H1 (cell line): ENCODE measurements at places on chromosomes 16 and 17. TPM values are rescaled to one million over a fixed set of nuclear protein-coding genes. Genes with fewer than 3 reads are reported as not detected.

DNA sequence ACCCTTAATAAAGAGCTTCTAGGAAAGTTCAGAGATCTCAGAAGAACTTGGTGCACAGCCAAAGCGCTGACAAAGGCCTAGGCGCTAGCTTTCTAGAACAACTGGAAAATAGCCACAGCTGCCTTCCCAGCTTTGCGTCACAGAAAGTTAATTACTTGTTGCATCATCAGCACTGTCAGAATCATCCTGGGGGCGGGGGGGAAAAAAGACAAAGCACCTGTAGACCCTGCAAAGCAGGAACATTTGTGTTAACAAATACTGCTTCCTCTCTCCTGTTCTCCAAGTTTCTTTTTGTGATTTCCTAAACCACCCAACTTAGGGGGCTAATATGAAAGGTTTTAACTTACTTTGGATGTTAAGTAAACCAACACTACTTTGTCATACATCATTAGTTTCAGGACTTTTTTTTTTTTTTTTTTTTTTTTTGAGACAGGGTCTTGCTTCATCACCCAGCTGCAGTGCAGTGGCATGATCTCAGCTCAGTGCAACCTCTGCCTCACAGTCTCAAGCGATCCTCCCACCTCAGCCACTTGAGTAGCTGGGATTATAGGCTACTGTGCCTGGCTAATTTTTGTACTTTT, 4.8 kb upstream of the AARSD1 start:
- DNase-seq: no peak

GRCh38 chr17:80929449-80929848, 62.2 kb upstream of the CHMP6 start:
- DNase-seq: no peak

DNA sequence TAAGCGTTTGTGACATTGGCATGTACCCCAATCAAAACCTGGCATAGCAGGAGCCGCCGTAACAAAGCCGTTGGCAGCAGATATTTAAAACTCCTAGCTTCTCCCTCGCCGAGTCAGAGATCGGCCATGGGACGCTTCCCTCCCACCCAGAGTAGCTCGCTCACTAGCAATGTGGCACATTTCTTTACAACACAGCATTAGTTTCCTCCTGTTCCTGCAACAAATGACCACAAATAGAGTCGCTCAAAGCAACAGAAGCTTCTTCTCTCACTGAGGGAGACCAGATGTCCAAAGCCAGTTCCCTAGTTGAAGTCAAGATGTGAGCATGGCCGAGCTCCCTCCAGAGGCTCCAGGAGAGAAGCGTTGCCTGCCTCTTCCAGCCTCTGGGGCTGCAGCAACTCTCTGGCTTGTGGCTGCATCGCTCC, 106.7 kb downstream of the RBFOX3 start:
- DNase-seq: no peak

DNA sequence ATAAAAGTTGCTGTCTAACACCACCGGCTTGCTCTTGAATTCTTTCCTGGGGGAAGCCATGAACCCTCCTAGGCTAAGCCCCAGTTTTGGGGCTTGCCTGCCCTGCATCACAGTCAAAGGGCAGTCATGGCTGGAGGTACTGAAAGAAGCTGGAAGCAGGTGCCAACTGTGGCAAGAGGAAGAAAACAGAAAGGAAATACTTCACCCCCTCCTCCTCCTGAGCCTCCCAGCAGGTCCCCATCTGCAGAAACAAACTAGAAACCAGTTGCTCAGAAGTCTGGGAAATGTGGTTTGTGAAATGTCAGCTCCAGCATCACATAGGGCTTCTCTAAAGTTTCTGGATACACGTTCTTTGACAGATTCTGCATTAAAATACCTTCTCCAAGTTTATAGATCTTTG, 150.0 kb upstream of the PSMD7 start:
- DNase-seq: no peak

GRCh38 chr17:36550491-36551417, 6.0 kb downstream of the GGNBP2 start:
- no peak for DNase-seq

GRCh38 chr17:21039839-21040575, 2.8 kb downstream of the USP22 start:
- DNase-seq: no peak

Gene ABCA9
- total RNA-seq: not detected in 2 replicates

Gene ZSCAN10
- 195 and 209 TPM in 2 replicates for total RNA-seq

Gene TRAF4
- 167 TPM in 2 replicates for total RNA-seq

Gene CMTM2
- total RNA-seq: not detected in 2 replicates

Gene ALDH3A1
- total RNA-seq: 0.37 and 0.46 TPM in 2 replicates
